SK-N-SH (cell line): ENCODE measurements at places on chromosomes 5 and 9.

- H3K4me3 ChIP-seq: no peak overlapping the region
- H3K36me3 ChIP-seq: no peaks in the 10 kb centered on the region
- DNase-seq: no peak
Measured at GRCh38 chr5:152164860-152165259, 240.2 kb upstream of the GLRA1 start.

GRCh38 chr5:68456756-68457217, 241.2 kb downstream of the PIK3R1 start:
- no peak for DNase-seq
- peaks cover 5% of the 10 kb centered on the region for H3K4me1 ChIP-seq
- H3K4me3 ChIP-seq: no peak overlapping the region
- no peaks in the 10 kb centered on the region for H3K36me3 ChIP-seq
- H3K27ac ChIP-seq: no peak overlapping the region; the same call in 1 of the 2 replicates

DNA sequence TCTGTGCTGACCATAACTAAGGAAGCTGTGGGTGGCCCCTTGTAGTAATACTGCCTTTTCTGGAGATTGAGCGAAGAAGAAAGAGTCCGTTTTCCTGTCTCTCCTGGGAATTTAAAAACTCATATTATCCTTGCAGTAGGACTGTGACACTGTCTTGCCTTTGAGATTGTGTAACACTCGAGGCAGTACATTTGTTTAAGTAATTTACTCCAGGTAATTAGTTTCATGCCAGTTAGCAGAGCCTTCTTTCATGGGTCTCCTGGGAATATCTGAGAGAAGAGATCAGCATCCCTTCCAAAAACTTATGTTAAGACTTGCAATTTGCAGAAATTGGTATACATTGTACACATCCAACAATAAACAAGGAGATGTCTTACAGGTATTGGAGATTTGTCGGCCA, 405.6 kb downstream of the DMRT2 start:
- no peaks in the 10 kb centered on the region for H3K36me3 ChIP-seq
- H3K27ac ChIP-seq: no peak overlapping the region
- no peak overlapping the region for H3K4me3 ChIP-seq
- no peak for DNase-seq

DNA sequence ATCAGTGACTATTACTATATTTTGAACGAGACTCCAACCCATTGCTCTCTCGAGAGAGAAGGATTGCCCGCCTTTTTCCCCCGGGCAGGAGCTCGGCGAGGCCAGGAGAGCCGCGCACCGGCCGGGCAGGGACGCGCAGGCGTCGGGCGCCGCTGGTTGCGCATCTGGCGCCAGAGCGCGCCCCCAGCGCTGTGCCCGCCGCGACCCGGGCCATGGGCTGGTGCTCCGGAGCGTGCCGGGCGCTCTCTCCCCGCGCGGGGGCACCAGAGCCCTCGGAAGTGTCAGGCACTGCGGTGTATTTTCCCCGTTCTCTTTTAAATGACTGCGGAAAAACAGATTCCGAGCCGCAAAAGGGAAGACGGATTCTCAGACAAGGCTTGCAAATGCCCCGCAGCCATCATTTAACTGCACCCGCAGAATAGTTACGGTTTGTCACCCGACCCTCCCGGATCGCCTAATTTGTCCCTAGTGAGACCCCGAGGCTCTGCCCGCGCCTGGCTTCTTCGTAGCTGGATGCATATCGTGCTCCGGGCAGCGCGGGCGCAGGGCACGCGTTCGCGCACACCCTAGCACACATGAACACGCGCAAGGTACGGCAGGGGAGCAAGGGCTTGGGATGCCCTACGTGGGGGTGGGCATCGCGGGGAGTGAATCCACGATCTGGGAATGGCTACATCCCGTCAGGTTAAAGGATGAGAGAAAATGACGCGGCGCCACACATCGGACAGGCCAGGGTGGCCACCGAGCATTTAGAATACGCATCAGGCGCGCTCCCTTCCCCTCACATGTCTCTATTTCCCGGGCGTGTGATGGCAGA, 1.1 kb upstream of the NTRK2 start:
- H3K27me3 ChIP-seq: peaks cover 19% of the 10 kb centered on the region
- no peaks in the 10 kb centered on the region for H3K36me3 ChIP-seq
- no peak overlapping the region for H3K27ac ChIP-seq
- peak; percentile 92 for DNase-seq
- peaks cover 27% of the 10 kb centered on the region; the same call in 1 of the 2 replicates for H3K4me1 ChIP-seq

- H3K27me3 ChIP-seq: no peaks in the 10 kb centered on the region
- no peaks in the 10 kb centered on the region for H3K36me3 ChIP-seq
- DNase-seq: peak; percentile 92
- no peak overlapping the region for H3K4me3 ChIP-seq
Measured at GRCh38 chr9:136694163-136694871, 7.1 kb upstream of the AGPAT2 start.

GRCh38 chr5:40623480-40624420, 56.0 kb upstream of the PTGER4 start:
- H3K27me3 ChIP-seq: no peaks in the 10 kb centered on the region; the same call in 1 of the 2 replicates
- DNase-seq: no peak
- H3K36me3 ChIP-seq: no peaks in the 10 kb centered on the region
- no peaks in the 10 kb centered on the region for H3K4me1 ChIP-seq
